ENCODE measurements at places on chromosomes 5 and 9. TPM values are rescaled to one million over a fixed set of nuclear protein-coding genes. Genes with fewer than 3 reads are reported as not detected.
A peak's percentile ranks its signal among the peaks of the same experiment; 100 is the strongest.

Gene F2RL1
- total RNA-seq = 0.88 TPM

Gene ADAMTS16
- 0.10 TPM for total RNA-seq

DNA sequence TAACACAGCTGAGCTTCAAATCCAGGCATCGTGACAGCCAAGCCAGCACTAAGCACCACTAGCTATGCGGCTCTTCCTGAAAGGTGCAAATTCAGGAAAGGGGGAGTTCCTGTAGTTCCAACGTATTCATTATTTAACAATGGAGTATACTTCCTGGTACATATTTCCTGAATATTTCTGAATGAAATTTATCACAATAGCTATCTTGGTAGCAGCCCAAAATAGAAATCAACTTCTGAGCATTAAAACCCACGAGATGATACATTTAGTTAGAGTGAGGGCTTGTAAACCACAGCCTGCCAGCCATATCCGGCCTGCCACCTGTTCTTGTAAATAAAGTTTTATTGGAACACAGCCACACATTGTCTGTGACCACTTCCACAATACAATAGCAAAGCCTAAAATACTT lies 109.7 kb upstream of the RETREG1 start:
- H3K4me1 ChIP-seq = no peaks in the 10 kb centered on the region
- no peak overlapping the region for H3K27ac ChIP-seq
- H3K4me3 ChIP-seq = no peak overlapping the region

Gene INSL6
- total RNA-seq = not detected

DNA sequence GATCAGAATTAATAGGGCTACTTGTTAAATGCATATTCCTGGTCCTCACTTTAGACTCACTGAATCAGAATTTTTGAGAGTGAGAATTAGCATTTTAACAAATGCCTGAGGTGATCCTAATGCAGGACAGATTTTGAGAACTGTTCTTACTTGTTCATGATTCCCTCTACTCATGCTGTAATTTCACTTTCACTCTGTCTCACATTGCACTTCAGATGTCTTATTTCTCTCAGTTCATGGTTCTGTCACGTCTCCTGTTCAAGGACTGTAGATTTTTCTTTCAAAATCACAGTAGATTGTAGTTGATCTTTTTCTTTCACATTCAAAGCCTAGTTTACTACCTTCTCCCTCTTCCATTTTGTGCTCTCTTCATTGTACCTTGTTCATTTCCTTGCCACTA lies 54.3 kb downstream of the ADGRV1 start:
- H3K4me3 ChIP-seq = no peak overlapping the region
- H3K27ac ChIP-seq = no peak overlapping the region
- DNase-seq = no peak
- H3K27me3 ChIP-seq = no peaks in the 10 kb centered on the region
- H3K36me3 ChIP-seq = no peaks in the 10 kb centered on the region

DNA sequence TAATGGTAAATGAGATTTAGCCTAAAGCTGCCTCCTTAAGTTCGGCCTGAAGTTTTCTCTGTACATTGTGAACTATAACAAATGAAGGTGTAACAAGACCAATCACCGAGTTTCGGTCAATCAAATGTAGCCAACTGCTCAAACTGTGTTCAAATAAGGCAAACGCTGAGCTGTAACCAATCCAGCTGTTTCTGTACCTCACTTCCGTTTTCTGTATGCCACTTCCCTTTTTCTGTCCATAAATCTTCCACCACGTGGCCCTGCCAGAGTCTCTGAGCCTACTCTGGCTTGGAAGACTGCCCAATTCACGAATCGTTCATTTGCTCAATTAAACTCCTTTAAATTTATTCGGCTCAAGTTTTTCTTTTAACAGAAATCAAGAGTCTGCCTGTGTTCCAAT lies 193.5 kb upstream of the KLF9 start:
- DNase-seq = peak; percentile 63
- H3K4me1 ChIP-seq = peaks cover 3% of the 10 kb centered on the region
- H3K27ac ChIP-seq = no peak overlapping the region
- no peaks in the 10 kb centered on the region for H3K36me3 ChIP-seq

Gene SPATA31C1
- total RNA-seq = not detected

DNA sequence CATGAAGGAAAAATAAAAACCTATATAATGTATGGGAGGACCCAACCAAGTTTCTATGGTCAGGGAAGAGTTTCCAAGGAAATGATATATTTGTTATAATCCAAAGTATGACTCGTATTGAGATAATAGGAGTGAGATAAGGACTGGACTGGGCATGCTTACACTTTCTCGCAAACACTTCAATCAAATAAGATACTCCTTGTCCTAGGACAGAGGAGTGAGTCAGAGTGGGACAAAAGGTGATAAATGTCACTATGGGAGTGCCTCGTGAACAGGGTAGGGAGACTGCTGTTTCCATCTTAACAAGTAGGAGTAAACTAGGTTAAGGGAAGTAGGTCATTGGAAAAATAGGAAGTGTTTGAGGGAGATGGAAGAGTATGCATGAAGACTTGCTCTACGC lies 47.2 kb downstream of the MACIR start:
- no peak overlapping the region for H3K27ac ChIP-seq
- no peaks in the 10 kb centered on the region for H3K4me1 ChIP-seq
- H3K36me3 ChIP-seq = no peaks in the 10 kb centered on the region
- H3K27me3 ChIP-seq = no peaks in the 10 kb centered on the region
- no peak for DNase-seq

DNA sequence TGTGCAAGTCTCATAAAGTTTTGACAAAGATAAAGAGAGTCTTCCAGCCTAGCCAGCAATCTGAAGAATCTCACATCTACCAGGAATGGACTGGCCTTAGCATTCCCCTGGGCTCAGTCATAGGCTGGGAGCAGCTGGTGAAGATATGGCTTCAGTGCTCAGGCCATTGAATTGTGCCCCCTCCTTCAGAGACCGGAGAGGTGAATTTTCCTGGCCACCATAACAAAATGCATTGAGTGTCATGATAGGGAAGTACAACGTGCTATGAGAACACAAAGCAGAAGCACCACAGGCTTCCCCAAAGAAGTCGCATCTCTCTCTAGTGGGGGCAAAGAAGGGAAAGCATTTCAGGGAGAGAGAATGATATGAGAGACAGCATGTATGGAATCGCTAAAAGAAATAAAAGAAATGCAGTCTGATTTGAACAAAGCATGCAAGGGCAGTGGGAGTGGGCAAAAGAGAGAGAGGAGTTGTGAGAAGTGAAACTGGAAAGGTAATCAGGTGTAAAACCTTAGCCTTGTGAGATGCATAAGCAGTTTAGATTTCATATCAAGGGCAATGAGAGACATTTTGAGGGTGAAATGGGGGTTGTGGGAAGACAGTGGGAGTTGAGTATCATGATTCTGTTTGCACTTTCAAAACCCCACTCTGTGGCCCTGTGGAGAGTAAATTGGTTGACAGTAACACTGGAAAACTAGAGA lies 57.1 kb upstream of the NMUR2 start:
- no peak overlapping the region for H3K4me3 ChIP-seq
- no peaks in the 10 kb centered on the region for H3K4me1 ChIP-seq
- H3K27ac ChIP-seq = no peak overlapping the region
- DNase-seq = no peak

- no peak overlapping the region for H3K4me3 ChIP-seq
- no peaks in the 10 kb centered on the region for H3K27me3 ChIP-seq
- no peaks in the 10 kb centered on the region for H3K36me3 ChIP-seq
Observed at GRCh38 chr5:18397371-18397770, 763.1 kb downstream of the TAF11L14 start.

GRCh38 chr5:90290648-90291047 lies 118.9 kb downstream of the CETN3 start:
- no peaks in the 10 kb centered on the region for H3K36me3 ChIP-seq
- H3K27me3 ChIP-seq = no peaks in the 10 kb centered on the region
- no peak overlapping the region for H3K4me3 ChIP-seq
- no peaks in the 10 kb centered on the region for H3K4me1 ChIP-seq
- no peak for DNase-seq

DNA sequence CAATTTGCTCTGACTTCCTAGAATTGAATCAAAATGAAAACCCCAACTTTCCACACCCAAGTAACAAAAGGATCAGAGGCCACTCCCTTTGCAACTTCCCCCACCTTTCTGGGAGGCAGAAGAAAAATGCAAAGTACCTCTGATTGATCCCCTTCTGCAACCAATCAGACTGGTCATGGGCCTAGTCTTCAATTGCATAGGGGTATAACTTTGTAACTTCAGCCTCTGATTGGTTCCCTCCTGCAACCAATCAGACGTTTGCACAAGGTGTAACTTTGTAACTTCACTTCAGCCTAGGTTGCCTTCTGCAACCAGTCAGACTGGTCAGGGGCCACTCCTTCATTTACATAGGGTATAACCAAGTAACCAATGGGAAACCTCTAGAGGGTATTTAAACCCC lies 38.3 kb upstream of the CNOT6 start:
- no peaks in the 10 kb centered on the region for H3K36me3 ChIP-seq
- DNase-seq = no peak
- no peaks in the 10 kb centered on the region for H3K4me1 ChIP-seq
- H3K27me3 ChIP-seq = no peaks in the 10 kb centered on the region

- no peaks in the 10 kb centered on the region for H3K36me3 ChIP-seq
- H3K4me3 ChIP-seq = no peak overlapping the region
- H3K27me3 ChIP-seq = no peaks in the 10 kb centered on the region
- no peak for DNase-seq
- peaks cover 4% of the 10 kb centered on the region for H3K4me1 ChIP-seq
- H3K27ac ChIP-seq = no peak overlapping the region
Observed at GRCh38 chr5:64532212-64532611, 26.4 kb downstream of the RGS7BP start.

- H3K36me3 ChIP-seq = no peaks in the 10 kb centered on the region
- no peak for DNase-seq
- H3K4me3 ChIP-seq = no peak overlapping the region
- no peaks in the 10 kb centered on the region for H3K4me1 ChIP-seq
Observed at GRCh38 chr9:123684393-123685149, 245.4 kb downstream of the DENND1A start.

Gene FOXD1
- total RNA-seq = 15.2 TPM

Gene PRUNE2
- total RNA-seq = 558 TPM

Gene PROB1
- 3.0 TPM for total RNA-seq

Gene GPX8
- total RNA-seq = 49.8 TPM

- H3K27ac ChIP-seq = no peak overlapping the region
- H3K27me3 ChIP-seq = no peaks in the 10 kb centered on the region
- H3K36me3 ChIP-seq = no peaks in the 10 kb centered on the region
- H3K4me1 ChIP-seq = no peaks in the 10 kb centered on the region
Observed at GRCh38 chr5:58490402-58491050, 709 bp upstream of the GAPT start.

Gene FBP1
- 6.6 TPM for total RNA-seq

Gene PDZD2
- 18.0 TPM for total RNA-seq

DNA sequence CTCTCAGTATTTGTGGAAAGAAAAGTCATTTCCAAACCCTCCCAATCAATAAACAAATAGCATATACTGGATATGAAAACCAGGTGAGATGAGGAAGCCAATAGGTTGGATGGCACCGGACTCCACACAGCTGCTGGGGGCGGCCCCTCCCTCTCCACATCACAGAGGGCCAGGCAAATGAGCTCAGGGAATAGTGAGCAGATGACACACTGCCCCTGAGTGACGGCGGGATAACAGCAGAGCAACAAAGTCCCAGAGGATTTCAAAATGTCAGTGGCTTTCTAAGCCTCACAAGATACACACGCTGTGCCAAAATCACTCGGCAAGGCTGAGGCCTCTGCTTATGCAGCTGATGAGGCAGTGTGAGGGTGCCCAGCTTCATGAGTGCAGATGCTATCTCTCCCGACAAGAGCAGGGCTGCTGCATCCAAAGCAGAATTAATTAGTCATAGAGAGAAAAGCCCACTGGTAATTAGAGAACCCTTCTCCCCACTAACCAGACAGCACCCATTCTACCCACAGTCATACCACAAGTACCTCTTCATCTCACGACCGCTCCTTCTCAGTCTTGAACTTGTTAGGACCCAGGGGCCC lies 235.0 kb upstream of the NFIL3 start:
- H3K27me3 ChIP-seq = no peaks in the 10 kb centered on the region
- H3K27ac ChIP-seq = no peak overlapping the region
- no peaks in the 10 kb centered on the region for H3K36me3 ChIP-seq
- DNase-seq = no peak
- H3K4me1 ChIP-seq = no peaks in the 10 kb centered on the region

DNA sequence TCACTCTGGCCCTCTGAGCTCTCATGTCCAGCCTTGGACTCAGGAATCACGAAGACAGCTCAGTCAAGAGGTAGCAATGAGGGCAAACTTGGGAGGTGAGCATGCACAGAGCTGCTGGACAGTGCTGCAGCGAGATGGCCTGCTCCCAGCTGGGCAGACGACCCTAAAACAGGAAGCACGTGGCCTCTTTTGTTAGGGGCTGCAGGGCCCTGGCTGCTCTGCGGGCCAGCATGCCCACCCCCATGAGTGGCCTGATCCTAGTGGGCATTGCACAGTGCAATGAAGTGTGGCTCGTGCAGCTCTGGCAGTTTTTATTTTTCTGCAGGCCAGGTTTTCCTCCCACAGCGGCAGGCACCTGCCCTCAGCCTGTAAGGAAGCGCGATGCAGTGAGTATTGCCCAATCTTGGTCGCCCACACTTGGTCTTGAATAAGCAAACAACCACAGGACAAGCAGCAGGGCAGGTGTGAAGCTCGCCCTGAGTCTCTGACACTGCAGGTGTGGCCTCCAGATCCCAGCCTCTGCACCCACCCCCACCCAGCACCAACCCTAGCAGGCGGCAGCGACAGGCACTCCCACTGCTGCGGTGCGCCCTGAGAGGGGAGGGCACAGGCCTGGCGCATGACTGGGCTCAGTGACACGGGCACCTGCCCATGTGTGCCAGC lies 60.8 kb downstream of the SEMA4D start:
- H3K27ac ChIP-seq = no peak overlapping the region
- DNase-seq = no peak
- no peak overlapping the region for H3K4me3 ChIP-seq

GRCh38 chr5:135345956-135346731 lies 52.9 kb downstream of the MACROH2A1 start:
- no peaks in the 10 kb centered on the region for H3K4me1 ChIP-seq
- H3K4me3 ChIP-seq = no peak overlapping the region
- H3K36me3 ChIP-seq = peaks cover 4% of the 10 kb centered on the region
- DNase-seq = no peak
- H3K27ac ChIP-seq = no peak overlapping the region
- no peaks in the 10 kb centered on the region for H3K27me3 ChIP-seq

GRCh38 chr5:68918306-68918705 lies 175.5 kb upstream of the SLC30A5 start:
- no peak overlapping the region for H3K27ac ChIP-seq
- H3K27me3 ChIP-seq = no peaks in the 10 kb centered on the region
- H3K4me3 ChIP-seq = no peak overlapping the region
- DNase-seq = no peak

Gene CATSPER3
- total RNA-seq = 0.29 TPM

GRCh38 chr9:130938652-130939404 lies at the start of gene FIBCD1:
TSS of gene FIBCD1 (minus strand) at chr9:130939247. CDS start at chr9:130938607, 640 bp downstream.
- H3K27ac ChIP-seq = no peak within 1 kb of the TSS
- H3K4me3 ChIP-seq = peak within 1 kb of the TSS; percentile 31
- DNase-seq = no peak
- H3K27me3 ChIP-seq = no peaks in the 10 kb centered on the region
- H3K4me1 ChIP-seq = no peaks in the 10 kb centered on the region

DNA sequence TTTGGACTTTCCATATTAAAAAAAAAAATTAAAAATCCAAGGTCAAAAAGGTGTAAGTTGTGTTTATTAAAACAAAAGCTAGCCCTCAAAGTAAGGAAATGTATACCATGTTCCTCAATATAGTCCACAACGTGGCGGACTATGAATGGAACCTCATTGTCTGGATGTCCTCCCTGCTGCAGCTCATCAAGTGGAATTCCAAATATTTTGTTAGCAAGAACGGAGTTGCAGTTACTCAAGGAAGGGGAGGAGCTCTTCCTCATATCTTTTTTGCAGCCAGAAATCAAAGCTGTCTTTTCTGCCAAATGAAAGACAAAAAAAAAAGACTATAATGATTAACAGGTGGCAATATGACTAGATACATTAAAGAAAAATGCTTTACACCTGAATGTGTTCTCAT lies 14.0 kb downstream of the FAM13B start:
- H3K4me1 ChIP-seq = peaks cover 1% of the 10 kb centered on the region
- no peak overlapping the region for H3K27ac ChIP-seq
- no peak overlapping the region for H3K4me3 ChIP-seq
- no peak for DNase-seq
- H3K36me3 ChIP-seq = no peaks in the 10 kb centered on the region

All from aorta (tissue), 5 donors.